ENCODE measurements at places on chromosomes 11 and 22.

- no peak for DNase-seq
Observed at GRCh38 chr11:10695833-10696232, 2.3 kb upstream of the IRAG1 start.

DNA sequence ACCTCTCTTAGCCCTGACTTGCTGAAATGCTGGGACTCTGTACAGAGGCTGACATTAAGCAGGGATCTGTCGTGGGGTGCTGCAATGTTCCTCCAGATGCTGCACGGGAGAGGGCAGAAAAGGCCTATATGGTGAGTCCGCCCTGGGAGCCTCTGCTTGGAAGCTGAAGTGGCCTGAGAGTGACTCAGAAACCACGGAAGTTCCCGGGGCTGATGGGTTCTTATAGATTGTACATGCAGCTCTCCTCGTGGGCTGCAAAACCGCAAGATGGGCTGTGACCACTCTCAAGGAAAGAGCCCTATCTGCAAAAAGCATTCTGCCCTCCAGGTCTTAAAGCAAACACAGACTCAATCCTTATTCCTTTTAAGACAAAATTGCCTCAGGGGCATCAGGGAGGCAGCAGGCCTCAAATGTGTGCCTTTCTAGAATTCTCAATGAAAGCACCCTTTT, 5.8 kb upstream of the SLC43A3 start:
- DNase-seq: no peak

- no peak for DNase-seq
Observed at GRCh38 chr11:65399249-65399648, 12.8 kb downstream of the FRMD8 start.

- no peak for DNase-seq
Observed at GRCh38 chr11:38226684-38227083, 1628.6 kb upstream of the RAG2 start.

- no peak for DNase-seq
Observed at GRCh38 chr11:122720107-122720881, 64.8 kb downstream of the UBASH3B start.

DNA sequence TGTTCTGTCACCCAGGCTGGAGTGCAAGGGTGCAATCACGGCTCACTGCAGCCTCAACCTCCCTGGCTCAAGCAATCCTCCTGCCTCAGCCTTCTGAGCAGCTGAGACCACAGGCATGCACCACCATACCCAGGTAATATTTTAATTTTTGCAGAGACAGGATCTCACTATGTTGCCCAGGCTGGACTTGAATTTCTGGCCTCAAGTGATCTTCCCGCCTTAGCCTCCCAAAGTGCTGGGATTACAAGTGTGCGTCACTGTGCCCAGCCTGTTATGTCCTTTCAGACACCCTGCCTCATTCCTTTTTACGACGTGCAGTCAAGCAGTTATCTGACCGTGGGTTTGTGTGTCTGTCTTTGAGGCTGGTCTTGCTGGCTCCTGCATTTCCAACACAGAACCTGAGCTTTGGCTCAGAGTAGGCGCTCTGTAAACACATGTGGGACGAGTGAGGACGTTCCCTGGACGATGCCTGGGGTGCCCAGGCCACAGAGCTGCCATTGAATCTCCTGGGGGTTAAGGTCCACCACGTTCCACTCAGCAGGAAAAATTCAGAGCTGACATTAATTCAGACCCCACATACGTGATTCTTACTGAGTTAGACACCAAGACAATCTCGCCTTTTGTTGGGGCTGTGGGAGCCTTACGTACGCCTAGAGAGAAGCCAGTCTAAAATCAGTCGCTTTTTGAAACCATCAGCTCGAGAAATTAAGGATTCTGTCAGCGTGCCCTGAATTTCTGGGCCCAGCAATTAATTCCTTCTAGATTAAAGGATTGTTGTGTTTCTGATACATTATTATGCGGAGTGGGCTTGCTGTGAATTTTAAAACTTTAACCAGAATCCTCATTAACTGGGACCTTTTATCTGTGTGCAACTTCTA, 21.5 kb upstream of the EMID1 start:
- no peak for DNase-seq

DNA sequence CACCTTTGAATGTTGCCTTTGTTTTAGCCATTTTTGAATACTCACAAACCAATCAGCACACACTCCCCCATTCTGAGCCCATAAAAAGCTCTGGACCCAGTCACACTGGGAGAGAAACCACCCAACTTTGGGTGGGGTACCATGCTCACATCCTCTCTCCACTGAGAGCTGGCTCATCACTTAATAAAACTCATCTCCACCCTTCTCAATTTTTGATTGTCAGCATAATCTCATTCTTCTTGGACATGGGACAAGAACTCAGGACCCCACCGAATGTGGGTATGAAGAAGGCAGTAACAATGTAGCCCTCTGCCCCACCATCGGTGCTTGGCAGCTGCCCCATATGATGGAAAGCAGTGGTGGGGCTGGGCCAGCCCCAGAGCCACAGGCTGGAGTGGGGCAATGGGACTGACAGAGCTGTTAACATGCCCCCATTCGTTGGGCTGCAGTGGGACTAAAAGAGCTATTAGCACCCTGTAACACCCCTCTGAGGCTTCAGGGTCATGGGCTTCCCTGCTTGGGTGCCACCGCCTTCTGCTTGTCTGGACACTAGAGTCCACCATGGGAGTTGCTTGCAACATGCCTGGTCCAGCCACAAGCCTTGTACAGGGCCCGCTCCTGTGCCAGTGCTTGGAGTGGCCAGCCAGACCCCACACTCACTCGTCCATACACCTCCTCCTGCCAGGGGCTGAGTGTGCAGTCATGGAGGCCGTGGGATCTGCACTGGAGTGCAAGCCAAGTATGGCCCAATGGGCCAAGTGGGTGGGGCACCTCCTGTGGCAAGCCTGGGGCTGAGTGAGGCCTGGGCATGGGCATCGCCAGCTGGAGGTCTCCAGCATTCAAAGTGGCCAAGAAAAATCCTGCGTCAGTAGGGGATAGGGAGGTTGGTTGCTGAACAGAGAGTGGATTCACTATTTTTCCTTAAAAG, 471.1 kb downstream of the TBC1D22A start:
- no peak for DNase-seq

GRCh38 chr11:97888641-97889040, 1132.1 kb upstream of the CNTN5 start:
- no peak for DNase-seq

DNA sequence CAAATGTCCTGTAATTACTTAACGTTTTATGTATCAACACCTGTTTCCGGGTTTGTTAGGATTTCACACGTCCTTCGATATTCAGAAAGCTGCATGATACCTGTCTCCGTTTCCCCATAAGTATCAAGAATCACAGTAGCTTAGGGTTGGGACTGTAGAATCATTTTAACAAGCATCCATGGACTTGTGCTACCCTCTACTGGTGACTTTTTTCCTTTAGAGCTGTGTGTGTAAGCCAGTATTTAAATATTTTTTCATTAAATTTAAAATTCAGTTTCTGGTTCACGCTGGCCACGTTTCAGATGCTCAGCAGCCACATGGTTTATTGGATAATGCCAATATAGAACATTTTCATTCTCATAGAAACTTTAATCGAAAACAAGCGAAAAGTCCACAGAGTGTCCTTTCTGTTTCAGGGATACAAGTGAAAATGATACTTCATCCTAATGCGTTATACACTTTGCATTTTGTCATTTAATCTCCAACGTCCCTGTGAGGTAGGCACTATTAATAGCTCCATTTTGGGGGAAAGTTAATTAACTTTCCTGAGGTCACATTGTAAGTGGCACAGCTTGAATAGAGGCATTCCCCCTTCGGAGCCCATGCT, 61.5 kb upstream of the SLC25A18 start:
- DNase-seq: peak; percentile 66

DNA sequence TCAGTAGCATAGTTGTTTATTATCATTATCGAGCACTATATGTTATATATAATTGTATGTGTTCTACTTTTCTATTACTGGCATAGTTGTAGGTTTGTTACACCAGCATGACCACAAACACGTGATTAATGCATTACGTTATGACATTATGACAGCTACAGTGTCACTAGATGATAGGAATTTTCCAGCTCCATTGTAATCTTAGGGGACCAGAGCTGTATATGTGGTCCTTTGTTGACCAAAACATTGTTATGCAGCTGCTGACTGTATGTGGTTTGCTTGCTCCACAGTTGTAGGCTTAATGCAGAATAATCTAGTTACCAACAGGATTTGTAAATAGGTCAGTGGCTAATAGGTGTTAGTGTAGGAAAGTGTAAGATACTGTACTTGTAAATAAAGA, 66.1 kb downstream of the HSD17B12 start:
- no peak for DNase-seq

GRCh38 chr11:114522818-114523217, 36.9 kb downstream of the NXPE1 start:
- no peak for DNase-seq

GRCh38 chr11:125624756-125625213, at the start of gene CHEK1:
TSS of gene CHEK1 (plus strand) at chr11:125625163. CDS start at chr11:125626769, 1,606 bp downstream.
- DNase-seq: no peak

- DNase-seq: no peak
Observed at GRCh38 chr22:35092406-35092805, 26.4 kb downstream of the ISX start.

DNA sequence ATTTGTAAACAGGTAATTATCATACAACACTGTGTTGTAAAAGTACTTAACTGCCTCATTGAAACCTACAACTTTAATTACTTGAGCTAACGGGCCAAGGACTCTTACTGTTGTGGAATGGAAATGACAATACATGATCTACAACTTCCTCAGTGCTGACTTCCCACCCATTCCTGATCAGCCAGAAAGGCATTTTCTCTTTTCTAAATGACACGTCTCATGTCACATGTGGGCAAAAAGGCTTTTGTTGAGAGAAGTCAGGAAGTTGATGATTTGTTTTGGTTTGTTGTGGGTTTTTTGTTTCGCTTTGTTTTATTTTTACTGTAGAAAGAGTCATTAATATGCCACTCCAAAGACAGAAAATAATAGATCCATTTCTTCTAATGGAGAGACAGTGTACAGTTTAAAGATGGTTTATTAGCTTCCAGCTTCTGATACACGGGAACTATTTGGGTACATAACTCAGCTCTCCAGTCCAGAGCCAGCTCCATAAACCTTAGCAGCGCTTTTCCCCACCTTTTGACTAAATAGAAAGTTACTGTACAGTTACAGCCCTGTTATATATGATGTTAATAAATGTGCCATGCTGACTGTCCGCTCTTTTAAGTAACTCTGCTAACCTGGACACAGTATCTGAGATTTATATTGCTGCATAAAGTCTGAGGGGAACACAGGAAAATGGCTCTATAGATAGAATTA, 509.4 kb upstream of the API5 start:
- no peak for DNase-seq

DNA sequence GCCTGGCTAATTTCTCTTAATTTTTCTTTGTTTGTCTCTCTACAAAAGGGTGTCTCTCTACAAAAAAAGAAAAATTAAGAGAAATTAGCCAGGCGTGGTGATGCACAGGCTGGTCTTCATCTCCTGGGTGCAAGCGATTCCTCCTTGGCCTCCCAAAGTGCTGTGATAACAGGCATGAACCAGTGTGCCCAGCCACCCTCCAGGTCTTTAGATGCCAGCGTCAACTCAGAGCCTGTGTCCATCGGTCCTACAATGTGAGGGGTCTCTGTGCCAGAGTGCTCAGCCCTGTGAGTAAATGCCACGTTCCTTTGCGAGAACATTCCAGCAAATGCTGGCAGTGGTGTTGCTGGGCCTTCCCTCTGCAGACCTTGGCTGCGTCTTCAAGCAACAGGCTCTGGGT, 62.7 kb downstream of the IGF2 start:
- no peak for DNase-seq

- no peak for DNase-seq
Observed at GRCh38 chr11:61377461-61378160, 14.8 kb upstream of the TMEM216 start.

GRCh38 chr11:131925829-131926228, 555.4 kb downstream of the NTM start:
- no peak for DNase-seq

- no peak for DNase-seq
Observed at GRCh38 chr11:120546312-120547205, 35.0 kb downstream of the GRIK4 start.

- no peak for DNase-seq
Observed at GRCh38 chr11:61026121-61027031, 54.9 kb downstream of the CD6 start.

DNA sequence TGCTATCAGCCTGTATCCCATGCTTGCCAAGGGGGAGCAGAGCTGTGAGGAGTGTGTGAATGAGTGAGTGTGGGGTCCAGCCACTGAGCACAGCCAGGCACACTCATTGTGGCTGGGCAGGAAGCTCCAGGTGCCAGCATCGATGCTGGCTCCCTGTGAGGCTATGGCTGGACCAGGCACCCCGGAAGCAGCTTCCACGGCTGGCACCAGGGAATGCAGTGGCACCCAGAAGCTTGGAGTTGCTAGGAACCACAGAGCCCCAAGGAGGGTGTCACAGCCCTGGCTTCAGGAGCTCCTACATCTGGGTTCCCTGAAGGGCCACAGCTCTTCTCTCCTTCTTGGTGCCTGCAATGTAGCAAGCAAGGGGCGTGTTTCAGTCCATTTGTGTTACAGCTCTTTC, 625.9 kb upstream of the RAG2 start:
- no peak for DNase-seq

GRCh38 chr11:76160856-76161255, 45.4 kb downstream of the WNT11 start:
- no peak for DNase-seq

DNA sequence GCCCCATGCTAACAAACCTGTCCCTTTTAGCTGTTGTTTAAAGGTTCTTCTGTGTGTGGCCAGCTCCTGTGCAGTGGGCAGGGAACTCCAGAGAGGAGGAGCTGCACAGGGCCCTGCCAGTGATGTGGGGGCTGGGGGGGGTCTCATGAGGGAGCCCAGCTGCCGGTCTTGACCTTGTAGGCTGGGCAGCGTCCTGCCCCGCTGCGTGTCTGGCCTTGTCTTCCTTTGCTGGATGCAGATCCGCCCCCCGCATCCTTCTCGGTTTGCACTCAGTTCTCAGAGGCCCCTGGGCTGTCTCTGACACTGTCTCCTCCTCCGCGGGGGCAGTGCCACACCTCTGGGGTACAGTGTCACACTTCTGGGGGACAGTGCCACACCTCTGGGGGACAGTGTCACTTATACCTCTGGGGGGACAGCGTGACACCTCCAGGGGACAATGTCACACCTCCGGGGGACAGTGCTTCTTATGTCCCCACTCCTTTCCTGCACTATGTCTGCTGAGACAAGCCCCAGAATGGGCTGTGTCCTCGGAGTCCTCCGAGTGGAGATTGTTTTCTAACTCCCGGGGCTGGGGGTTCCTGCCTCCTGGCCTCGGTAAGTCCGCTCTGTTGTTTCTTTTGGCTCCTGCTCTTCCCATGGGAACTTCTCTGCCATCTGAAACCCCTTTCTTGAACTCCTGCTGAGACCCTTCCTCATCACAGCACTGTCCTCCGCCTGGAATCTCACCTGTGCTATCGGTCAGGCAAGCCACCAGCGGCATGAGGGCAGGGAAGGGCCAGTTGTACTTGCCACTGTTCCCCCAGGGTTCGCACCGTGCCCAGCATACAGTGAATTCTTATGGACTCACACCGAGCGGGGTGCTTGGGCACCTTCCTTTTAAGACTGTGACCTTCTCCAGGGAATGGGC, 788.3 kb downstream of the TBC1D22A start:
- no peak for DNase-seq

- no peak for DNase-seq
Observed at GRCh38 chr22:36267058-36267457, 14.1 kb downstream of the APOL1 start.

Measured in NCI-H1694 (cell line).